Globus pallidus (tissue), 1 donor: ENCODE measurements at places on chromosomes 11 and 22.

GRCh38 chr11:26676641-26677040, 45.2 kb downstream of the SLC5A12 start:
- no peak for DNase-seq

DNA sequence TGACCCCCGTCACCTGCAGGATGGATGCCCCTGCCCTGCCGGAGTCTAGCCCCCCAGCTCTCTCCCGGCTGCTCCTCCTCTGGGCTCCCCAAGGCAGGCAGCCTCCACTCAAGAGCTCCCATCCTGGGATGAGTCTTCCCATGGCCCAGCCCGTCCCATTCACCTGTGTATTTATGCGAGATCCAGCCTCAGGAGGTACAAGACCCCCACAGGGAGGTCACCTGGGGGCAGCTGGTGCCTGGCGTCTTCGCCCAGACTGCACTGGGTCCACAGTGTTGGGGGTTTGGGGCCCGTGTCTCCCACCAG, 43.0 kb upstream of the ZC3H12C start:
- DNase-seq, result no peak

GRCh38 chr11:47373876-47374719, 4.2 kb downstream of the SPI1 start:
- peak; percentile 66 for DNase-seq

DNA sequence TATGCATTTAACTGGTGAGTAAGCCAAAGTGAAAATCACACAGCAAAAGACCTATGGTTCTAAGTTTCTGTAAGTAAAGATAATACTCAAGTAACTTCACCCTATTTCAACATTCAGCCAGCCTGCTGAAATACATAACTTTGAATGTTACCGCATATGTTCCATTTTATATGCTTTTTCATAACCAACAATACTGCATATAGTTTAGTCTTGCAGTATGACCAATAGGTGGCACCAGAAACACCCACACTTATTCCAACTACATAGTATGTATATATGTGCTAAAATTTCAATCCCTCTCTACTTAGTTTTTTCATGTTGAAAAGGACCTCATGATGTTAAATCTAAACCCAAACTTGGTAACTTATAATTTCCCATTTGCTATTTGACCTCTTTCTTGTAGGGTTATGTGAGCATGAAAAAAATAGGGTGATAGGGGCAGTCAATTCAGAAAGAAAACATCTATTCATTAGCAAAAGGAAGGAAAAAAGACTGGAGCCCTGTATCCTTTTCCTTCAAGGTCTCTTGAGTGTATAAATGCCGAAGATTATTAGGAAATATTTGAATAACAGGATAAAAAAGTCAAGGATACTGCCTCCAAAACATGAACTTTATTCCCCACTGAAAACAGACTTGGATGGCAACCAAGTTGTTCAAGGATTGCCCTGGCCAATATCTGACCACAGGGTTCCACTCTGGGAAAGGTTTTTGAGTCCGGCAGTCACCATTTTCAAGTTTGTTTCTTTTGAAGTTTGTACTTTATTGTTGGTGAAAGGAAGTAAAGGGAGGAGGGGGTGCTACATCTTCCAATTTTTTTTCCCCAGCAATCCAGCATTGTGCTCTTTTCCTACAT, 23.8 kb upstream of the FZD4 start:
- DNase-seq, result no peak

GRCh38 chr11:86726118-86726753, 53.8 kb upstream of the ME3 start:
- no peak for DNase-seq

GRCh38 chr11:44950625-44951476, at the start of gene TP53I11:
TP53I11 (minus strand) TSS chr11:44950883; CDS start chr11:44938335, 12,548 bp downstream.
- DNase-seq, result no peak

DNA sequence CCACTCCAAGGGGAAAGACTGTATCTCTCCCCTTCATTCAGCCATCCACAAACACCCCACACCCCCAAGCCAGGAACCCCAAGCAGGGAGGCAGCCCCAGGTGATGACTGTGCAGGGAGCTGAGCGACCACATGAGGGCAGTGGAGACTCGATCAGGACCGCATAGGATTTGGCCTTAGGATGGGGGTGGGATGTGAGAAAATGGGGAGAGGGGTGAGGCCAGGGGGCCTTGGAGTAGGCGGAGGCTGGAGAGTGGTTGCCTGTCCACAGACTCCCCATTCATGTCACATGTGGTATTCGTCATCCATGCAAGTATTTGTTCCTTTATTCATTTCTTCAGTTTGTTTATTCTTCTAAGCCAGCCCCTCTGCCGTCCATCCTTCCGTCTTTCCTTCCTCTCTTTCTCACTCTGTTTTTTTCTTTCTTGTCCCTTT, 2.7 kb upstream of the RHOD start:
- DNase-seq, result peak; percentile 13

DNA sequence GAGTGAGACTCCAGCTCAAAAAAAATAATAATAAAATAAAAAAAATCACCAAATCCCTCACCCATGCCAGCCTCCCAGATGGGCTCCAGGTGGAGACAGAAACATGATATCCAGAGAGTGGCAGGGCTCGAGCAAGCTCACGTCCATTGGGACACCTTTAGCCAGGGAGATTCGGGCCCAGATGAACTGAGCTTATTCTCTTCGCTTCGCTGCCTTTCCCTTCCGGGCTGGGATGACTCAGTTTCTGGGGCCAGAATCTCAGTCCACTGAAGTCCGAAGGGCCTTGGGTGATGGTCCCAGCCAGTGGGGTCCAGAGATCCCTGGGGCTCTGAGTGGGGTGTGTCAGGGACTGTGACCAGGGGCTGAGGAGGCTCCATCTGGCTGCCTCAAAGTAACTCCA, 23.0 kb upstream of the MYEOV start:
- no peak for DNase-seq

DNA sequence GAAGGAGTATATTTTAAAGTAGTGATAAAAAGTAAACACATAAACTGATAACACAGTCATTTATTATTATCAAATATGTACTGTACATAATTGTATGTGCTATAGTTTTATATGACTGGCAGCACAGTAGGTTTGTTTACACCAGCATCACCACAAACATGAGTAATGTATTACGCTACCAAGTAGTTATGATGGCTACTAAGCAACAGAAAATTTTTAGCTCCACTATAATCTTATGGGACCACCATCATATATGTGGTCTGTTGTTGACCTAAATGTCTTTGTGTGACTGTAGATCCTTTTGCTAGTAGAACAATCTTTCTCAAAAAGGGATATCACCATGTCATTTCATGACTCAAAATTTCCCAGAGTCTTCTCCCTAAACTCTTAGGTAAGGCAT, 93.5 kb downstream of the LARGE2 start:
- no peak for DNase-seq

DNA sequence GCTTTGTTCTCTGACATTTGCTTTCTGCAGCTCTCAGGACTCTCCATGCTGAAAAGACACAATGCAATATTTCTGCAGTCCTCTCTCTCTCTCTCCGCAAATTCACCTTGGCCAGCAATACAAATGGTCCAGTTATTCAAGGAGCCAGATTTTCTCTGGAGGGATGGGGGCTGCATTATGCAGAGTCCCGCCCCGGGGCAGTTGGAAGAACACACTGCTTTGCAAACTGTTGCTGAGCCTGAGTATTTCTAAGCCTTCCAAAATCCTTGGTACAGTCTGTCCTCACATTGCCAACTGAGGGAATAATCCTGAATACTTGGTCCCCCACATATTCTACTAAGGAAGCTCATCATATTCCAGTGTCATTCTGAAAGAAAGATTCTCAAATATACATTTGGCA, 94.3 kb upstream of the ZC3H12C start:
- peak; percentile 62 for DNase-seq

DNA sequence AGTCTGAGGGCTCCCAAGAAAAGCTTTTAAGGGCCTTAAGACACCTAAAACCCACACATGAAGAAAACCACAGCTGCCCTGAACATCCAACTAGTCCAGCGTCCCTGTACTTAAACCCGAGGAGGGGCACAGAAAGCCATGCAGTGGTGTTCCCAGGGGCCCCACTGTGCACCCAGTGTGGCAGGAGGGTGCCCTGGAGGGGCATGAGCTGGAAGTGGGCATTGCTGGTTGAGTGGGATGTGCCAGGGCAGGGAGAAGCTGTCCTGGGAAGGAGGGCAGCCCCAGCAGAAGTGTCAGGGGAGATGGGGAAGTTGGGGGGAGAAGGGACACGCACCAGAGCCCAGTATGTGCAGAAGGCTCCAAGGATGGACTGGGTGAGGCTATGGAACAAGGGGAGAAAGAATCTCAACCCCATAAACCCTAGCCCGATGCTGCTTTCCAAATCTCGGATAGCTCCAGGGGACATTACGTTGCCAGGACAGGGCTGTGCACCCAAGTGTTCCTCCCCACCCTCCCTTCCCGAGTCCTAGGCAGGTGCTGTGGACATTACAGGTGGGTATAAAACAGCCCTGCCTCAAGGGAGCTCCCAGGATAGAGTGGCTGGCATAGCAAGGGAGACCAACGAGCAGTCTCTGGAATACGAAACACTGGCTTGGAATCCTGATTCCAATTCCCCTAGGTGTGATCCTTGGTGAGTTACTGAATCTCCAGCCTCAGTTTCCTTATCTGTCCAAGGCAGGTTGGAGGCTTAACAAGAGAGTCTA, 44.2 kb downstream of the SHANK2 start:
- DNase-seq, result no peak

- DNase-seq, result no peak
Observed at GRCh38 chr22:20022978-20023613, 2.2 kb downstream of the TANGO2 start.

DNA sequence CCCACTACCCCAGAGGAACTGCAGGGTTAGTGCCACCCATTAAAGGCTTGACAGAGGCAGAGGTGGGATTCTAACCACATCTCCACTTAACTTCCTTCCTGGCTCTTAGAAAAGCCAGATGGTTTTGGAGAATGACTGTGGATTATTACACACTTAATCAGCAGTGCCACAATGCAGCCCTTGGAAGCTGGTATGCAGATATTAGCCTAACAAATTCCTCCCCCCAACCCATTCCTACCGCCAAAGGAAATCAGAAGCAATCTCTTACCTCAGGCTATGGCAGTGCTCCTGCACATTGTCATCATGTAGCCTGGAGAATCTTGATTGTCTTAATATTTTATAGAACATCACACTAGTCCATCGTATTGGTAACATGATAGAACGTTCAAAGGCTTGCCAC, 23.2 kb upstream of the NRGN start:
- no peak for DNase-seq

GRCh38 chr11:116513894-116514293, 258.9 kb downstream of the BUD13 start:
- no peak for DNase-seq

- DNase-seq, result no peak
Observed at GRCh38 chr22:47298017-47298785, 535.8 kb downstream of the TBC1D22A start.

GRCh38 chr11:3030289-3031070, 26.7 kb downstream of the CARS1 start:
- no peak for DNase-seq

DNA sequence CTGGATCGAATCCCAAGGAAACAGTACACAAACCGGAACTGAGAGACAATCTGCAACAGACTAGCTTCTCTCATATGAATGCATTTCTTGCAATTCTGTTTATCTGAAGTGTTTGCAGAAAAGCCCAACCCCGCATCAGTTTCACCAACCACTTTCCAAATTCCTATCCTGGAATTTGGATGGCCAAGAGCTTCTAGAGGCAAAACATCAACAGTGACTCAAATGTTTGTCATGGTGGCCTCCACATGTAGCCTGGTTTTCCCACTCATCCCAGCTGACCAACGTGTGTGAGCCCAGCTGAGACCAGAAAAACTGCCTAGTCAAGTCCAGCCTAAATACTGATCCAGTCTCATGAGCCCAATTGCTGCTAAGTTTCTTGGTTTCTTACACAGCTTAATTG, 8.3 kb upstream of the MIEF1 start:
- DNase-seq, result no peak

GRCh38 chr11:2149460-2149859, 10.3 kb upstream of the IGF2 start:
- no peak for DNase-seq

DNA sequence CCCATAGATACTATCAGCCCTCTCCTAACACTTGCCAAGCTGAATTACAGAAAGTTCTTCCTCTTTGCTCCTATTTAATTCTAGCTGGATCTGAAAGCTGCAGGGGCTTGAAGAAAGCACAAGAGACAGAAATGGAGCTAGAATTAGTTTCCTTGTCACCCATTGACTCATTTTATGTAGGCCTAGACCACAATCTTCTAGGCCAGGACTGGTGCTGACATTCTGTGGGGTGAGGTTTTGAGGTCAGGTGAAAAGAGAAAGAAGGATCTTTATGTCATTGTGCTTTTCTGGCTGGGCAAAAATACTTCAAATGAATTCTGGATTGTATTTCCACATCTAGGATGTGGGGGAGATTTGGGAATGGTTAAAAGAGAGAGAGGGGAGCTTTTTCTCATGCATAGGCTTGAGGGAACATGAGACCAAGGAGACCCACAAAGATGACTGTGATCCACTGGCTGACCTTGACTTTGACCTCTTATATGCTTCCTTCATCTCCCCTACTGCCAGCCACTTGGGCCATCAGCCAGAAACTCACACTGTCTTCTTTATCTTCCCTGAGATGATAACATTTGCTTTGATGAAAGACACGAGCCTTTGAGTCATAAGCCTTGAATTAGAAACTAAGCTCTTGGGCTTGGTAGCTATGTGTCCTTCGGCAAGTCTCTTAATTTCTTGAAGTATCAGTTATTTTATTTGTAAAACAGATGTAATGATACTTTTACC, 274.9 kb upstream of the CADM1 start:
- DNase-seq, result no peak

GRCh38 chr22:44822534-44822933, 70.2 kb downstream of the ARHGAP8 start:
- DNase-seq, result no peak

DNA sequence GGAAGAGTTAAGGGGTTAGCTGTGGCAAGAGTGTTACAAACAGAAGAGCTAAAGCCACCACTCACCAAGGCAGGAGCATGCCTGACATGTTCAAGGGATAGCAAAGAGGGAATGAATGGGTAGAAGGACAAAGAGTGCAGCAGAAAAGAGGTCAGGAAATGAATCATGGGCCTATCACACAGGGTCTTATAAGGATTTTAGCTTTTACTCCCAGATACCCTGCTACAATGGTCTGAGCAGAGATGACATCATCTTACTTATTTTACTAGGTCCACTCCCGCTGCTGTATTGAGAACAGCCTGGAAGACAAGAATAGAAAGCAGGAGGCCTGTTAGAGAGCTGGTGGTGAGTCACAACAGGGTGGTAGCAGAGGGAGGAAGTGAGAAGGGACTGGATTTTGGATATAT, 9.8 kb downstream of the TRAF6 start:
- no peak for DNase-seq

DNA sequence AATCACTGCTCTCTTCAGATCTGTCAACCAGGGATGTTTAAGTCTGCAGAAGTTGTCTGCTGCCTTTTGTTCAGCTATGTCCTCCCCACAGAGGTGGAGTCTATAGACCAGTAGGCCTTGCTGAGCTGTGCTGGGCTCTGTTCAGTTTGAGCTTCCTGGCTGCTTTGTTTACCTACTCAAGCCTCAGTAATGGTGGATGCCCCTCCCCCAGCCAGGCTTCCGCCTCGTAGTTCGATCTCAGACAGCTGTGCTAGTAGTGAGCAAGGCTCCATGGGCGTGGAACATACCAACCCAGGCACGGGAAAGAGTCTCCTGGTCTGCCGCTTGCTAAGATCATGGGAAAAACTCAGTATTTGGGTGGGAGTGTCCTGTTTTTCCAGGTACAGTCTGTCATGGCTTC, 27.6 kb upstream of the CASP12 start:
- no peak for DNase-seq

GRCh38 chr11:134252346-134253187, 585 bp downstream of the THYN1 start:
- no peak for DNase-seq
